ENCODE measurements at places on chromosomes 5 and 9.
A peak's percentile ranks its signal among the peaks of the same experiment; 100 is the strongest.

DNA sequence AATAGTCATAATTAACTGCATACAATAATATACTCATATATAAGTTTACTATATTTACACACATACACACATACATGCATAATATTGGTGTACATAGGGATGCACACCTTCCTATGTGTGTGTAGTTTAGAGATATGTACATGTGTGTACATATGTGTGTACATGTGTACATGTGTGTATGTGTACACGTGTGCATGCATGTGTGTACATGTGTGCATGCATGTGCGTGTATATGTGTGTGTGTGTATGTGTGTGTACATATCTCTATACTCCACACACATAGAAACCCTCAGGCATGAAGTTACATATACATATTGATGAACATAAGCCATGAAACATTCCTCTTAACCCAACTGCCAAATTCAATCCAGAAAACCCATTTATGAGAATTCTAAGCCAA lies 547.8 kb downstream of the TLR4 start:
- no peak for DNase-seq

DNA sequence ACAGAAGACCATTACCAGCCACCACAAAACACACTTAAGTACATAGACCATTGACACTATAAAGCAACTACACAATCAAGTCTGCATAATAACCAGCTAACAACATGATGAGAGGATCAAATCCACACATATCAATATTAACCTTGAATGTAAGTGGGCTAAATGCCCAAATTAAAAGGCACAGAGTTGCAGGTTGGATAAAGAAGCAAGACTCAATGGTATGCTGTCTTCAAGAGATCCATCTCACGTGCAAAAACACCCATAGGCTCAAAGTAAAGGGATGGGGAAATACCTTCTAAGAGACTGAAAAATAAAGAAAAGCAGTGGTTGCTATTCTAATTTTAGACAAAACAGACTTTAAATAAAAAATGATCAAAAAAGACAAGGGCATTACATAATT lies 113.6 kb upstream of the CD180 start:
- no peak for DNase-seq

DNA sequence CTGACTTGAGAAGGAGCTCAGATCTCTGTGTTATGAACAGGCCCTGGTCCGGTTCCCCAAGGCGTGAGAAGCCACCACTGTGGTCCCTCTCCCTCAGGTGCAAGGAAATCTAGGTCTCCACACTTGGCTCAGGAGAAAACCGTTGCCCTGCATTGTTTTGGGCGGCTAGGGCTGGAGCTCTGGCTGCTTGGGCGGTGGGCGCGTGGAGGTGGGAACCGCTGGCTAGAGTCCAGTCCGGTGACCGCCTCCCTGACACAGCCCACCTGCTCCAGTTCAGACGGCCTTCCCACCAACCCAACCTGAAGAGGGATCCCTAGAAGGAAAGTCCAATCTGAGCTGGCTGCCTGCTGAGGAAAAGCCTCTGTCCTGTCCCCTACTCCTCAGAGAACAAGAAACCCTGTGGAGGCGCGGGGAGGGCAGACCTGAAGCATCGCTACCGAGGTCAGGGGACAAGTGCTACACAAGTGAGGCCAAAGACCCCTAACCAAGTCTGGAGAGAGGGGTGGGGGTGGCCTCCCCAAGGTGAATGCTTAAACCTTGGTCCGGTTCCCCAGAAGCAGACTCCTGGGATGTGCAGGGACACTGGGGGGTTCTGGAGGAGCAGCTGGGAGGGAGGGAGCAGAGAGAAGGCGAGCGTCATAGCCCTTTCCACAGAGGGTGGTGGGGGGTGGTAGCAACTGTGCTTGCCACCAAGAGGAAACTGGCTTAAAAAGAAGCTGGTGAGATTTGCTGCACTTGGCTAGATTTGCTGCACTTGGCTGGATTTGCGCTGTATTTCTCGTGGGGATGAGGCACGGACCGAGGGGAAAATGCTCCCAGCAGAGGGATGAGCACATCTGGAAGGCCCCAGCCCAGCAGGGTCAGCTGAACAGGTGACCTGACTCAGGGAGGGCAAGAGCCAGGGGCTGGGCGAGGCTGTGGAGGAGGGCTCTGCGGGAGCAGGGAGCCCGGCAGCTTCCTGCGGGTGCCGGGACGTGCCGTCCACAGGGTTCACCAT lies 65.2 kb downstream of the RAPGEF1 start:
- DNase-seq: no peak

- DNase-seq: no peak
These were observed 92.5 kb upstream of the DNAH5 start for GRCh38 chr5:14036947-14037346.

GRCh38 chr5:101977729-101978345 lies 318.2 kb downstream of the SLCO4C1 start:
- peak; percentile 37 for DNase-seq

DNA sequence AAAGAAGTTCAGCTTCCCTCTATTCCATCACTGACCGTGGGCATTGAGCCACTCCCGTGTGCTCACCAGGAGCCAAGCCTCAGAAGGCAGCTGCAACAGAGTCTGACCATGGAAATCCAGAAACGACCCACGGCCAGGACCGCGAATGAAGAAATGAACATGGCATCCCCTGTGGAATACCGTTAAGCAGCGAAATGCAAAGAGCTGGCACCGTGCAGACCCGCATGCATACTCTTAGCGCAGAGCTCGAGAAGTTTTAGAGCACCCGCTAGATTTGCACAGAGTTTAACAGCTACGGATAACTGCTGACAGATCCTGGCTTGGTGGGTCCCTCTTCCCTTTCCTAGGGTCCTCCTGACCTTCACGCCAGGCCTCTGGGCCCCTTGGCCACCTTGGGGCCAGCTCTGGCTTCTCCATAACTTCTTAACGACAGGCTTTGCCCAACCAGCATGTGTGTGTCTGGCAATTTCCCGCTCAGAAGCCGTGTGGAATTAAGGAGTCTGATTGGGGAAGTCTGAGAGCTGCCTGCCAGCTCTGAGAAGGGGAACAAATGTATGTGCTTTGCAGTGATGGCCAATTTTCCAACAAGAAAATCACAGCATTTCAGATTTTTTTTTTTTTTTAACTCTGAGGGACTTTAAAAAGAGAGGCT lies 75.3 kb upstream of the COL5A1 start:
- DNase-seq: no peak

DNA sequence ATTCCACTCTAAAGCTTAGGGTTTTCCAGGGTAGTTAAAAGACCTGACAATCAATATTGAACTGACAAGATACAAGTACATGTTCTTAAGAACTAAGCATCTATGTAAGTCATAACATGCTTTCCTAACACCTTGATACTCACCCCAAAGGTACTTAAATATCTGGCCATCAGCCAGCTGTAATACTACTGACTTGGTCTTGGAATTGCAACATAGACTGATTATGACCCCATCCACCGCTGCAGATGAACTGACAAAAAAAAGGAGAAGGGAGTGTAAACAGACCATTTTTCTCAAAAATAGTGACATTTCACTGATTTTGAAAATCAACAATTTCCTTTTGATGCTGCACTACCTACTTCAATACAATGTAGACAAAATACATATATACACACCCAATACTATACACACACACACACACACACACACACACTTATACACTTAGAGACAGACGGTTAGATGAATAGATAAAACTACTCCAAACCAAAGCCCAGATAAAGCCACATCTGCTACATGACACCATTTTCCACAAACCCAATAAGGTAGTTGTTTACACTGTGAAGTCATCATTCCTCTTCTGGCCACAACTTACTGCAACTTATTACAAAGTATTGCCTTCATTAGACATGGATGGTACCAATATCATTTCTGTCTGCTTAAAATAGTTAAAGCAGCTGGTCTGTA lies 30.4 kb downstream of the ELP1 start:
- no peak for DNase-seq

DNA sequence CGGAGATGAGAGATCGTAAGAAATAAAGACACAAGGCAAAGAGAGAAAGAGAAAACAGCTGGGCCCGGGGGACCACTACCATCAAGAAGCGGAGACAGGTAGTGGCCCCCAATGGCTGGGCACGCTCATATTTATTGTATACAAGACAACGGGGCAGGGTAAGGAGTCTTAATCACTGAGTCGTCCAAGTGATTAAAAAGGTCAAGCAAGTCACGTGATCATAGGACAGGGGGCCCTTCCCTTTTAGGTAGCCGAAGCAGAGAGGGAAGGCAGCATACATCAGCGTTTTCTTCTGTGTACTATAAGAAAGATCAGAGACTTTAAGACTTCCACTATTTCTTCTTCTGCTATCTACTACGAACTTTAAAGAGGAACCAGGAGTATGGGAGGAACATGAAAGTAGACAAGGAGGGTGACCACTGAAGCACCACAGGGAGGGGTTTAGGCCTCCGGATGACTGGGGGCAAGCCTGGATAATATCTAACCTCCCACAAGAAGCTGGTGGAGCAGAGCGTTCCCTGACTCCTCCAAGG lies 24.6 kb upstream of the QSOX2 start:
- no peak for DNase-seq

DNA sequence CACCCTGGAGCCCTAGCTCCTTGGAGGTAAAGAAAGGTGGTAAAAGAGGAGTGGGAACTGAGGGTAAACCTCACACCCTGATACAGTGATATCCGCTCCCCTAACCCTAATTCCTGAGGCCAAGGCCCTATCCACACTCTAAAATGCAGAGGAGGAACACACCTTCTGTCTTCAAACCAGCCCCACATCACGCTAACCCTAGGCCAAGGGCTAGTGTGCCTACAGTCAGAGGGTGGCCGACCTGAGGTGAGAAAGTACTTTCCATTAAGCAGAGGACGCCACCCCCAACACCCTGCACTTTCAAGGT lies 590 bp downstream of the HDAC3 start:
- DNase-seq: no peak

DNA sequence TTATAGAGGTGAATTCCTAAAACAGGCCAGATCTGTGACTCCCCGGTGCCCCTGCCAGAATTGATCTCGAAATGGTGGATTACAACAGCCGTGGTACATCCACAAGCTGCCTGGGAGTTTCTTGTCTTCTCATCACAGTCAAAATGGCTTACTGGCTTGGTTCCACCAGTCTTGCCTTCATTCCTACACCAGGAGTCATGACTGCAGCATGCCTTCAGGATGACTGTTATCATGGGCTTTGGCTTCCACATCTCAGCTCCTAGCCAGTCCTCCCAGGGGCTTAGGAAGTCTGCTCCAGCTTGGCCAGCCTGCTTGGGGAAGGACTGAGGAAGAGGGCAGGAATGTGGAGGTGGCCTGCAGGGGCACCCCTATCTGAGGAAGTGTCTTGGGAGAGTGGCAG lies 132.9 kb upstream of the NR3C1 start:
- no peak for DNase-seq

DNA sequence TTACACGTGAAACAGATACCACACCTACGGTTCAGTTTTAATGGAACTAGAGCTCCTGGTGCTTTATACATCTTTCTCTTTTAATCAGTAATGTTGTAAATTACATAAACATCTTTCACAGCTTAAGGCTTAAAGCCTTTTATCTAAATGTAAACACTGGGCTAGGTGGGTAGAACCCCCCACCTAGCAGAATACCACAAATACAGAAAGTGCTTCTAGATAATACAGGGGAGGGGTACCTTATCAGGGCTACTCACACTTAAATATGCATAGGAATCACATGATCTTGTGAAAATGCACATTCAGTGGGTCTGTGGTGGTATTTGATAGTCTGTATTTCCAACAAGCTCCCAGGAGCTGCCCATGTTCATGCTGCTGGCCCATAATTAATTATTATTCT lies 256.4 kb upstream of the TARS1 start:
- no peak for DNase-seq

GRCh38 chr9:125942125-125942524 lies 195.0 kb downstream of the PBX3 start:
- no peak for DNase-seq

- DNase-seq: no peak
These were observed 104.0 kb upstream of the DMRTA1 start for GRCh38 chr9:22342491-22343217.

DNA sequence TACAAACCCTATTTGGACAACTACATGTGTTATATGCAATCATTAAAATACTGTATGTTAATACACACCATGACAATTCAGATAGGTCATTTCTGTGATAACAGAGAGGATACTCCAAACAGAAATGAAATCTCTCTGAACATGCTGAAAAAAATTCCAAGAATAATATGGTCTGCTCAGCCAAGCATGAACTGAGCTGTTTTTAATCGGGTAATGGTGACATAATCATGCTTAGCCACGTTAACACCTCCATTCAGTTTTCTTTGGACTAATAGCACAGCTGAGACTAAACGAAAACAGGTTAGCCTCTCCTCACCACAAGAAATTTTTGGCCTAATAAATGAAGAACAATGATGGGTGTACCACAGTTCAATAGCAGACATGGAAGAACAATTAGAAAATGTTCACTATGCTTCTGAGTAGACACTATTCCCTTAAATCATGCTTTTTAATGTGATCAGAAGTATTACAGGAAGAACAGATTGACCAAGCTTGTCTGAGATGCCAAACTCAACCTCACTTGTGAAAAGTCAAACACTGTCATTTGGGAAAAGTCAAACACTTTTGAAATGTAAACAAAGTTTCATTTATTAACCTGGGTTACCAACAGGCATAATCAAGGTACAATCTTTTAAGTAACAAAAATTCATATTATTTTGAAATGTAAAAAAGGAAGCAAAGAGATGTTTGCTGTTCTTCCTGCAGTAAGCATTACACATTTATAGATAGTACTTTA lies 19.4 kb downstream of the RAB14 start:
- no peak for DNase-seq

- DNase-seq: no peak
These were observed 24.2 kb downstream of the PDGFRB start for GRCh38 chr5:150131461-150131860.

DNA sequence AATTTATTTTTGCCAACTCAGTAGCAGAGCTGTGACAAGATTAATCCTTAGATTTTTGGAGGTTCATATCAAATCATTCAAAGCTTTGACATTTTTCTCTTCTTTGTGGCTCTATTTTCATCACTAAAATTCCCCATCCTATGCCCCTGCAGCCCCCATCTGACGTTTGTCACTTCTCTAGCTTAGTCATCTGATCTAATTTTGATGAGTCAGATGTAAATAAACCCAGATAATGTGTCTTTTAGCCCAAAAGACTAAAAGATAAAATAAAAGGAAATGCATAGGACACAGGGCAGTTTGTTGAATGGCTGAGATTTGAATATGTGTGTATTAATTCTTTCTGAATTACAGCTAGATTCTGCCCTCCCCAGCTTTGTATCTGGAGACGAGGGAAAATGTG lies 897 bp upstream of the HSPB3 start:
- DNase-seq: no peak

- no peak for DNase-seq
These were observed 182.0 kb upstream of the WWC1 start for GRCh38 chr5:168109441-168109840.

Measured in activated CD4-positive, alpha-beta T cell treated with anti-CD3 and anti-CD28 coated beads, Interleukin-2, amount 50 U/mL, for 16 hours (primary cell).